ENCODE measurements at places on chromosomes 5 and 9.

DNA sequence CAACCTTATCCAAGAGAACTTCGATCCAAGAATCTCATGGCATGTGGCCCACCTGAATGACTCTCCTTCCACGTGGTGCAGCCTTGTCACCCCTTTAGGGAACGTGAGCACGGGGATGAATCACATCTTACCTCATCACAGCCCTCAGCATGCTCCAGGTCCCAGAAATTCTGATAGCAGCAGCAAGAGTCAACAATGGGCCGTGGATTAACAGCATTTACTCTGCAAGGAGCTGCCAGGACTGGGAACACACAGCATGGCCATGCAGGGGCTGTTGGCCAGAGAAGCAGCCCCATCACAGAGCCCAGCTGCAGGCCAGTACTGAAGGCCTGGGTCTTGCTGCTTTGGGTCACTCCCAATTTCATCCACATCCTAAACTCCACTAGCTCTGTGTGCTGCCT is 150.4 kb downstream of the C5orf15 start:
- no peak for DNase-seq

DNA sequence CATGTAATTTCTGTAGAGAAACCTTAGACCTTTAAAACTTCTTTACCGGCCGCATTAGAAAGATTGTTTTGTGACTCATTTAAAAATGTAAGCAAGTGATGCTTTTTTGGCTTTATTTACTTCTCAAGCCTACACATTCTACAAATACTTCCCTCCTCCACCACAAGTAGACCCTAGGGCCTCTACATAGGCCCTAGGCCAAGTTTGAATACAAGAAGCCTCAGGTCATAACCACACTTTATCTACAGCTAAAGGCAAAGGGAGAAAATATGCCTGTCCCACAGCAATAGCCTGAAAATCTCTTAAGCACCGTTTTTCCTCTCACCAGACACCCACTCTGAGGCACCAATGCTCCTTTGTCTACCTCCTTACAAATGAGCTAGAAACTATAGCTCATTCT is 53.9 kb downstream of the CSNK1A1 start:
- DNase-seq: no peak

GRCh38 chr5:97499605-97500004 is 316.6 kb upstream of the RIOK2 start:
- no peak for DNase-seq

- no peak for DNase-seq
Measured at GRCh38 chr9:137176302-137177182, 4.7 kb upstream of the TMEM210 start.

DNA sequence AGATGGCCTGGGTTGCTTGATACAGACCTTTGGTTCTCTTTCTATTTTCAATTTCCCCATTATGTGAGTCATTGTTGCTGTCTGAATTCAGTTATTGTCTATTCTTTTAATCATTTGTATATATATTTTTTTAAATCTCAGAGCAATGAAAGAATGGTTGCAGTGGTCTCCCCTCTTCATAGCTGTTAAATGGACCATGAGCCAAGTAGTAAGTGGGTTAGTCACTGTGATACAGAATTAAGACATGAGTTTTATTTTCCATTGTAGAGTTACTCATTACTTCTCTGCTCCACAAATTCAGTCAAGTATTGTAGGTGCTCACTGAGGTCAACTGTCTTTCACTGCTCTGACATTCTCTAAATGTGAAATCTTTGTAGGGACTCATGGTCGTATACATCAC is 174.6 kb upstream of the GRAMD2B start:
- no peak for DNase-seq

- DNase-seq: no peak
Measured at GRCh38 chr5:107247427-107247826, 423.3 kb downstream of the EFNA5 start.

Data from activated CD4-positive, alpha-beta T cell treated with anti-CD3 and anti-CD28 coated beads, Interleukin-2, amount 50 U/mL, for 24 hours (primary cell).